ENCODE measurements at places on chromosomes 16 and 17. TPM values are rescaled to one million over a fixed set of nuclear protein-coding genes. Genes with fewer than 3 reads are reported as not detected.
A peak's percentile ranks its signal among the peaks of the same experiment; 100 is the strongest.

Gene DDX28
- total RNA-seq, result 32.3 TPM

GRCh38 chr17:4553669-4554068 lies 1.5 kb downstream of the MYBBP1A start:
- H3K36me3 ChIP-seq, result peaks cover 33% of the 10 kb centered on the region
- DNase-seq, result no peak
- peak overlapping the region; percentile 48 for H3K27ac ChIP-seq
- H3K4me1 ChIP-seq, result peaks cover 20% of the 10 kb centered on the region
- H3K4me3 ChIP-seq, result peak overlapping the region; percentile 97

DNA sequence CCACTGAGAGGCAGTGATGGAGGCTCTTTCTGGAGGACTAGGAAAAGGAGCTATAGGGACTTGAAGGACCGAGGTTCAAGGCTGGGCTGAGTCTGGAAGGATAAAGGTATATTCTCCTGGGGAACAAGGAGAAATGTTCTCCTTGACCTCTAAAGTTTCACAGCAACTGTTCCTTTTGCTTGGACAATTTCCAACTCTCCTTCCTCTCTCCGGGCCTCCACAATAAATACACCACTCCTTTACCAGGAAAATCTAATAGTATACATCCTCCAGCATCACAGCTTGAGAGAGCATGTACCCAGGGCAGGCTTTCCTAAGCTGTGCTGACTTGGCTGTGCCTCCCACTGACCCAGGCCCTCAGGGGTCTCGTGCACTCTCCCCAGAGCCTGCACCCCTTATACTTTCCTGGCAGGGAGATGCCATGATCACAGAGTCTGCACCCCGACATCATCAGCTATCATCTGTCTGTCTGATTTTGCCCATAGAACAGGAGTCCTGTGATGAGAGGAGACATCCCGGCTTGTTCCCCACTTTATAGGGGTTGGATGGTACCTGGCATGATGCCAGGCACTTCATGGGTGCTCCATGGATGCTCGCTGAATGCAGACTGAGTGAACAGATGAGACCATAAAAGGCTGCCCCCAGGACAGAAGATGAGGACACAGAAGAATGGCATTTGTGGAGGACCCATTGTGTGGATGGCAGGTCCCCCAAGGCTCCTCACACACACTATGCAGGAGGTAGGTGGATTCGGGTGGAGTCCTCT lies 582.6 kb upstream of the CDH5 start:
- no peak overlapping the region for H3K4me3 ChIP-seq
- no peaks in the 10 kb centered on the region for H3K4me1 ChIP-seq
- no peak for DNase-seq
- no peak overlapping the region for H3K27ac ChIP-seq
- peaks cover 8% of the 10 kb centered on the region for H3K27me3 ChIP-seq

GRCh38 chr17:75596320-75597087 lies 8.9 kb downstream of the MYO15B start:
- no peaks in the 10 kb centered on the region for H3K27me3 ChIP-seq
- DNase-seq, result no peak
- H3K36me3 ChIP-seq, result no peaks in the 10 kb centered on the region
- no peaks in the 10 kb centered on the region for H3K4me1 ChIP-seq

GRCh38 chr17:66988069-66988798 lies 23.7 kb downstream of the CACNG4 start:
- peaks cover 28% of the 10 kb centered on the region for H3K27me3 ChIP-seq
- H3K36me3 ChIP-seq, result no peaks in the 10 kb centered on the region
- H3K27ac ChIP-seq, result no peak overlapping the region
- H3K4me3 ChIP-seq, result no peak overlapping the region
- H3K4me1 ChIP-seq, result peaks cover 5% of the 10 kb centered on the region

Gene SLC35G6
- not detected for total RNA-seq

DNA sequence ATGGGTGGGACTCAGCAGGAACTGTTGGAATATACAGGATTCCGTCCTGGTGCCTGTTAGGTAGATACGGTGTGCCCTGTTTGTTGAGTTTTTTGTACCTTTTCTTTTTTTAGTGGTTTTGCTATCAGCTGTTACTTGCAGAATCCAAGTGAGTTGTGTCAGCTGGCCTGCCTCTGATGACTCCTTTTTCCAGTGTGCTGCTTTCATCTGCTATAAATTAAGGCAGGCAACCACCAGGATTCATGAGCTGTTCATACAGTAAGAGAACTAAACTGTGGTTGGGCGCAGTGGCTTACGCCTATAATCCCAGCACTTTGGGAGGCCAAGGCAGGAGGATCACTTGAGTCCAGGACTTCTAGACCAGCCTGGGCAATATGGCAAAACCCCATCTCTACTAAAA lies 79.9 kb downstream of the WNT3 start:
- no peak for DNase-seq
- H3K27ac ChIP-seq, result no peak overlapping the region

Gene NEUROD2
- total RNA-seq, result not detected

Gene ADAM11
- total RNA-seq, result 0.10 TPM

DNA sequence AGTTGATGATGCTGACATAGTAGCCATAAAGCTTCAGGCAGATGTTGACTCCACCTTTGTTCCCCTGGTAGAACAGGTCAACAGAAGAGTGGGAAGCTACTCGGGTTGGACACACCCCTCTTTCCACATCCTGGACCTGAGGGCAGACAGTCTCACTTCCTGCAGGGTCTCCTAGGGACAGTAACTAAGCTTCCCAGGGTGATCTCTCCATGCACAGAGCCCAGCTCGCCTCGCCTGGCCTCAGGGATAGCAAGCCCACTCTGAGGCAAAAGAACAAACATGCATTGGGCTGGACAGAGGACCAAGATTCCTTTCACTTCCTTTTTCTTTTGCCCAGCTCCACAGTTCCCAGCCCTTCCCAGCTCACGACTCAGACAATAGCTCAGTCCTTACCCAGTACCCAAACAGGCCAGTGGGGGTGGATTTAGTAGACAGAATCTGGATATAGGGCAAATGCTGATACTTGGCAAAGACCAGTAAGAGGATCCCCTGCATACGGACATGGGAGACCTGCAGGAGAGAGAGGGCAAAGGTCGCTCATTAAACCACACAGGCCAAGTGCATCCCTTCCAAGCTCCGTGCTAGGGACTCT lies 7.0 kb downstream of the INPP5K start:
- peaks cover under 1% of the 10 kb centered on the region for H3K4me1 ChIP-seq
- H3K27ac ChIP-seq, result no peak overlapping the region
- H3K27me3 ChIP-seq, result no peaks in the 10 kb centered on the region
- no peak overlapping the region for H3K4me3 ChIP-seq

Gene SEPTIN12
- not detected for total RNA-seq

GRCh38 chr17:62892061-62892675 lies 73.9 kb upstream of the TANC2 start:
- peaks cover 11% of the 10 kb centered on the region for H3K27me3 ChIP-seq
- no peak overlapping the region for H3K27ac ChIP-seq
- no peak for DNase-seq
- peaks cover 2% of the 10 kb centered on the region for H3K36me3 ChIP-seq
- no peak overlapping the region for H3K4me3 ChIP-seq

DNA sequence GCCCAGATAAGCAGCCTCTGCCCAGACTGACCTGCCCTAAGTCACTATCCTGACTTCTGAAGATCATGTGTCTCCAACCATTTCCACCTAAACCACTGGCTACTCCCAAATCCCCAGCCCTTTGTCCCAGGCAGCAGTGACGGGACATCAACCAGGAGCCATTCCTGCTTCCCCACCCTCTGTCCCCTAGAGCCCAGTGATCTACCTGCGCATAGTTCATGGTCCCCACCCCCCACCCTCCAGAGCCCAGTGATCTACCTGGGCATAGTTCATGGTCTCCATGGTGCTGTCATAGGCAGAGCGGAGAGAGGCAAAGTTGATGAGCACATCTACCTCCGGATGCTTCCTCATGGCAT lies 26.8 kb downstream of the ACLY start:
- DNase-seq, result no peak
- no peak overlapping the region for H3K27ac ChIP-seq
- no peak overlapping the region for H3K4me3 ChIP-seq
- peaks cover 27% of the 10 kb centered on the region for H3K36me3 ChIP-seq

Gene CCL13
- not detected for total RNA-seq

DNA sequence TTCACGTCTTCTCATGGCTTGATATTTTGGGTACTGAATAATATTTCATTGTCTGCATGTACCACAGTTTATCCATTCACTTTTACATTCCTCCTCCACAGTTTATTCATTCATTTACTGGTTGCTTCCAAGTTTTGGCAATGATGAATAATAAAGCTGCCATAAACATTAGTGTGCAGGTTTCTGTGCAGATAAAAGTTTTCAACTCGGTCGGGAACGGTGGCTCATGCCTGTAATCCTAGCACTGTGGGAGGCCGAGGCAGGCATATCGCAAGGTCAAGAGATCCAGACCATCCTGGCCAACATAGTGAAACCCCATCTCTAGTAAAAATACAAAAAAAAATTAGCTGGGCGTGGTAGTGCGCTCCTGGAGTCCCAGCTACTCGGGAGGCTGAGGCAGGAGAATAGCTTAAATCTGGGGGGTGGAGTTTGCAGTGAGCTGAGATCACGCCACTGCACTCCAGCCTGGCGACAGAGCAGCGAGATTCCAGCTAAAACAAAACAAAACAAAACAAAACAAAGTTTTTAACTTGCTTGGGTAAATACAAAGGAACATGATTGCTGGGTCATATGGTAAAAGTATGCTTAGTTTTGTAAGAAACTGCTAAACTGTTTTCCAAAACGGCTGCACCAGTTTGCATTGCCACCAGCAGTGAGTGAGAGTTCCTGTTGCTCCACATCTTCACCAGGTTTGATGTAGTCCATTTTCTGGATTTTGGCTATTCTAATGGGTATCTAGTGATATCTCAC lies 89.5 kb downstream of the WWP2 start:
- no peaks in the 10 kb centered on the region for H3K36me3 ChIP-seq
- no peak for DNase-seq
- no peaks in the 10 kb centered on the region for H3K4me1 ChIP-seq
- H3K4me3 ChIP-seq, result no peak overlapping the region

Gene SLC4A1
- not detected for total RNA-seq

DNA sequence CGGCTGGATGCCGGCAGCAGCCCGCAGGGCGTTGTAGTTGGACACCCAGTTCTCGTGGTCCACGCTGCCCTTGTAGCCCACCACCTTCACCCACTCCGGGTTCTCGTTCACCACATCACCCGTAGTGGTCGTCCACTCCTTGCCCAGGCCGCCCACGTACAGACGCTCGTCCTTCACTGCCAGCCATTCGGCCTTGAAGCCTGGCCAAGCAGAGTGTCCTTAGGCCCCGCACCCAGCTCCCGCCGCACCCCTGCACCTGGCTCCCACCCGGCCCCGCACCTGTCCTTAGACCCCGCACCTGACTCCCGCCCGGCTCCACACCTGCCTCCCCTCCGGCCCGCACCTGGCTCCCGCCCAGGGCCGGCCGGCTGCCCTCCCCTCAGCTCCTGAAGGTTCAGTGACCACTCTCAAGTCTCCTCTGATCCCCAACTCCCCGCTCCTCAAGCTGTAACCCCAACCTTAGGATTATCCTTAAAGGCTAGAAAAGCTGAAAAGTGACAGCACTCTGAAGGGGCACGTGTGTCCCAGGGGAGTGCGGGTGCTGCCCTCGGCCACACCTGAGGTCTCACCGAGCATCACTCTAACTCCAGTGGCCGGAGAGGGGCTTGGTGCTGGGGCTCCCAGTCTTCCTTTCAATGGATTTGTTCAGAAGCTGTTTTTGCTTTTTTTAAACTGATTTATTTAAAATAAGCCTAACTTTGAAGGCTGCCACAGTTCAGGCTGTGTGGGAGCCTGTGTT lies 14.4 kb downstream of the CANT1 start:
- no peak overlapping the region for H3K4me3 ChIP-seq
- H3K27ac ChIP-seq, result no peak overlapping the region
- no peak for DNase-seq
- no peaks in the 10 kb centered on the region for H3K27me3 ChIP-seq
- H3K4me1 ChIP-seq, result peaks cover 3% of the 10 kb centered on the region
- peaks cover 15% of the 10 kb centered on the region for H3K36me3 ChIP-seq

- peaks cover 57% of the 10 kb centered on the region for H3K4me1 ChIP-seq
- H3K27ac ChIP-seq, result peak overlapping the region; percentile 2
- no peak for DNase-seq
- peaks cover 13% of the 10 kb centered on the region for H3K36me3 ChIP-seq
Measured at GRCh38 chr17:40345994-40346764, 18.4 kb downstream of the GJD3 start.

- no peaks in the 10 kb centered on the region for H3K27me3 ChIP-seq
- H3K36me3 ChIP-seq, result no peaks in the 10 kb centered on the region
- H3K4me3 ChIP-seq, result no peak overlapping the region
- DNase-seq, result no peak
- H3K4me1 ChIP-seq, result no peaks in the 10 kb centered on the region
Measured at GRCh38 chr16:50977138-50977537, 173.9 kb downstream of the SALL1 start.

DNA sequence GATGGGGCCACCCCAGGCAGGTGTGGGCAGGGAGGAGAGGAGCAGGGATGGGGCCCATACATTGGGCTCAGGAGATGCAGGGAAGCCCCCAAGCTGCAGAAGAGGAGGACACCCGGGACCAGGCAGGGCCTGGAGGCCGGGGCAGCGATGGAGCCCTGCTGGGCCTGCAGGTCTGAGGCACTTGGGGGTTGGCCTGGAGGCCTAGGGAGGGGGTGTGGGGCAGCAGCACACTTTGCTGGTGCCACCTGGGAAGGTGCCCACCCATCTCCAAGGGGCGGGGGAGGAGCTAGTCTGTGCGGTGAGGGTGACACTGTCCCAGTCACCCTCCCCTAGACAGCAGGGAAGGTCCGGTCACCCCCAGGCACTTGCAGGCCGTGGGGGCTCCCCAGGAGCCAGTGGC lies 6.4 kb upstream of the CCDC57 start:
- no peak for DNase-seq
- no peak overlapping the region for H3K27ac ChIP-seq
- peaks cover 18% of the 10 kb centered on the region for H3K4me1 ChIP-seq

Gene NEK8
- total RNA-seq, result 4.8 TPM

DNA sequence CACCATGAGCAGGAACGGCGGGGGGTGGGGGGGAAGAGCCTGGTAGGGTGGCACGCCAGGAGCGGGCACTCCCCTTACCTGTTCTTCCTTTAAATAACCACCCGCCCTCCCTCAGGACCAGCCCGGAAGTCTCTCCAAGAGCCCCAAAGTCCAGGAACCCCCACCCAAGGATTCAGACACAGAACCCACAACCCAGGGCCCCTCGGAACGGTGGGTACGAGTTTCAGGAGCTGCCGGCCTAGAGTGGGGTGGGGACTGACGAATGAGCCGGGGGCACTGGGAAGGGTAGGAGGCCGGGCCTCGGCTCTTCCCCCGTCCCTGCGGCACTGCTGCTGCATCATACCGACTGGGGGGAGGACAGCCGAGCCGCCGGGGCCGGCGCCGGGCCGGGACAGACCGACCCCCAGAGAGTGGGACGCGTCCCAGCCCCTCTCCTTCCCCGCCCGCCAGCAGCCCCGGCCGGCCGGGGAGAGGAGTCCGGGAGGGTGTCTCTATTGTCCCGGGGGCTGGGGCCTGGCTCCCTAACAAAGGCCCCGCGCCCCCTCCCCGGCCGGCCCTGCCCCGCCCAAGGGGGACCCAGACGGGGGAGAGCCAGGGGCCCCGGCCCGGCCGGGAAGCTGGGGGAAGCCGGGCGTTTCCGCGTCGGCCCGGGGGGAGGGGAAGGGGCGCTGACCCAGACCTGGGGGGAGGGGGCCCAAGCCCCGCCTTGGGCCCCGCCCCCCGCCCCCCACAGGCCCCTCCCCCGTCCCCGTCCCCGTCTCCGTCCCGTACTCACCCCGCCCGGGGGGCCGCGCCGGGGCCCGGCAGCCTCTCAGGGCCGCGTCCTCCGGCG lies 747 bp downstream of the ATXN7L3 start:
- H3K27me3 ChIP-seq, result no peaks in the 10 kb centered on the region
- peak overlapping the region; percentile 86 for H3K4me3 ChIP-seq
- peaks cover 5% of the 10 kb centered on the region for H3K36me3 ChIP-seq
- peak overlapping the region; percentile 90 for H3K27ac ChIP-seq
- DNase-seq, result peak; percentile 66

GRCh38 chr17:36183001-36183971 lies 6.8 kb upstream of the TBC1D3B start:
- H3K36me3 ChIP-seq, result no peaks in the 10 kb centered on the region
- no peak overlapping the region for H3K4me3 ChIP-seq
- peak; percentile 32 for DNase-seq
- peaks cover 8% of the 10 kb centered on the region for H3K4me1 ChIP-seq

Gene C16orf92
- total RNA-seq, result not detected
